ENCODE measurements at places on chromosomes 6 and 20.

GRCh38 chr20:35462351-35462750, 7.0 kb downstream of the CEP250 start:
- no peak for DNase-seq

DNA sequence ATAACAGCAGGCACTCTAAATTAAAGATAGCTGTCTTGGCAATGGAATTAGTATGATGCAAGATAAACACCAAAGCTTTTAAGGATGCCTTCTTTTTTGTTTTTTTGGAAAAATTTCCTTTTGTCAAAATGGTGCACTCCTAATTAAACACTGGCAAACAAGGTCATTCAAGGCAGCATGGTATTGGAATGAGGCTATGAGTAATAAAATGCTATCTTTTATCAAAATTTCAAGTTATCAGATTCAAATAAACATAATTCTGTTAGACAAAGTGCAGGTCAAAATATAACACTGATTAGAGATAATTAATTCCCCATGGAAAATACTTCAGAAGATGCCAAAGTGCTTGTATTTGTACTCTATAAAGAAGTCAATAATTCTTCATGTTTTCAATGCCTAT, 514.1 kb downstream of the TENT5A start:
- no peak for DNase-seq

DNA sequence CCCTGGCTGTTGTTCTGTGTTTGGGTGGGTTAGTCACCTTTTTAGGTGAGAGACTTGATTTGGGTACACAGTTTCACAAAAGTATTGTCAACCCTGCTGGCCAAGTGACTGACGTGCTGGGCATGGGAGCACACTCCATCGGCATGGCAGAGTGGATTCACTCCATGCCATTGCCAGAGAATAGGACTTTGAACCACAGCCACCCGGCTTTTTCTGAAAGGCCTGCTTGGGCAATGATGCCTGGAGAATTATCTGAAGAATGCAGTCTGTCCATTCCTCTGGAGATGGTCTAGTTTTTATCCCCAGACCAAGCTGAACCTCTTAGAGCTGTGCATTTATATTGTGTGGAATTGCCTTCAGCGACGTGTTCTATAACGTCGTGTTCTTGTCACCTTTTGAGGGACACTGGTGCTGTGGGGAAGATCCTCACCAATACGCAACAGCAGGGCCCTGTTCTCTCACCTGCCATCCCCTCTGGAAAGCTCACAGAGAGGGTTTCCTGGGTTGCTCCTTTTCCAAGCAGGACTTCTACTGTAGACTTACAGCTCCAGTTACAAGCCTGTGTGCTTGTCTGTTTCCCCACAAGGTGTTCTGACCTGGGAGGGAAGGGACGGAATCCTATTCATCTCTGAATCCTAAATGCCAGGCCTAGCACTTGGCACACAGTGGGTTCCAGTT, 183.4 kb upstream of the AKAP12 start:
- no peak for DNase-seq

DNA sequence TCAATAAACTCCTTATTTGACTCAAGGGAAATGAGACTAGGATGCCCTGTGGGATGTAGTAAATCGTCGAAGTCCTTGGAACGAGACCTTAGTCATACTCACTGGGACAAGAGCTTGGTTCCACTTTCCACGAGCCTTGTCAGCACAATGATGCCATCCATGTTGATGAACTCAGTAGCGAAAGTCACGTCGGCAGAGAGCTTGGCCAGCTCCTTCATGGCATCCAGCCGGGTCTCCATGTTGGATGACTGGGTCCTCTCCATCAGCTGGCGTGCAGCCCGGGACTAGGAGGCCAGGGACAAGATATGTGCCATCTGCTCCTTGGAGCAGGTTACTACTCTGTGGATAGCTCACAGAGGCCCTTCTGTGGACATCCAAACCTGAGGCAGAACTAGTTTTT, 17.5 kb downstream of the ELMO2 start:
- no peak for DNase-seq

GRCh38 chr6:91476000-91476399, 889.1 kb upstream of the MAP3K7 start:
- no peak for DNase-seq

GRCh38 chr6:143401068-143401446, 49.4 kb downstream of the ADAT2 start:
- DNase-seq, result no peak

- no peak for DNase-seq
Measured at GRCh38 chr6:121260651-121261102, 73.6 kb downstream of the TBC1D32 start.
